HS-27A (cell line): ENCODE measurements at places on chromosomes 6 and 20.

- DNase-seq, result no peak
Observed at GRCh38 chr6:113209315-113209714, 647.8 kb upstream of the MARCKS start.

DNA sequence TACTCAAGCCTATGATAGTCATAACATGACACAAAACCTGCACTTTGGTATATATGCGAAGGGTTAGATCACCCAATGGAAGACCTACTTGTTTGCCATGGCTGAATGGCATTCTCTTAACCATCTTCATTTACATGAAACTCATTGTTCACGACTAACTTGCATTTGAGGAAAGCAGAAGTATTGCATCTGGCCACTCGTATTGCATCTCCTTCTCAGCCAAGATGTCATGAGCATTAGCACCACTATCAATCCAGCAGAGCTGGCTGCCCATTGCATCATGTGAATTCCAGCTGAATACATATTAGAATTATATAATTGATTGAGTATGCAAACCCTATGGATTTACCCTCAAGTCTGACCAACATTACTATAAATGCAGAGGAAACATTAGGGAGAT is 390.2 kb downstream of the LAMA2 start:
- no peak for DNase-seq

GRCh38 chr20:16209357-16209756 is 363.9 kb downstream of the KIF16B start:
- no peak for DNase-seq

DNA sequence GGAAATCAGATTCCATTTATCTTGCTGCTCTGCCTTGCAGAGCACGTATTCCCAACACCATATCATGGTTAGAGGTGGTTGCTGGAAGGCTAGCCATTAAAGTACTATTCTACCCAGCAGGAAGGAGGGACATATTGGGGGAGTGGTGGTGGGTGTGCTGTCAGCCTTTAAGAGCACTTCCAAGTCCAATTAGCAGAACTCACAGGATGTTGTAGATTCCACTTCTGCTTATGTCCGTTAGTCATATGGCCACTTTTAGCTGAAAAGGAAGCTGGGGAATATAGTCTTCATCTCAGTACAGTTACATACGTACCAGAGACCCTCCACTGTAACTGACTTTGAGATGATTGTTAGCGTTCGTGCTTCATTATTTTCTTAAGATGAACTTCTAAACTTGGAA is 94.4 kb downstream of the SAMD3 start:
- DNase-seq, result no peak

- no peak for DNase-seq
Observed at GRCh38 chr6:157405986-157406385, 25.0 kb downstream of the ZDHHC14 start.

- no peak for DNase-seq
Observed at GRCh38 chr20:13862245-13862644, 77.4 kb downstream of the NDUFAF5 start.

DNA sequence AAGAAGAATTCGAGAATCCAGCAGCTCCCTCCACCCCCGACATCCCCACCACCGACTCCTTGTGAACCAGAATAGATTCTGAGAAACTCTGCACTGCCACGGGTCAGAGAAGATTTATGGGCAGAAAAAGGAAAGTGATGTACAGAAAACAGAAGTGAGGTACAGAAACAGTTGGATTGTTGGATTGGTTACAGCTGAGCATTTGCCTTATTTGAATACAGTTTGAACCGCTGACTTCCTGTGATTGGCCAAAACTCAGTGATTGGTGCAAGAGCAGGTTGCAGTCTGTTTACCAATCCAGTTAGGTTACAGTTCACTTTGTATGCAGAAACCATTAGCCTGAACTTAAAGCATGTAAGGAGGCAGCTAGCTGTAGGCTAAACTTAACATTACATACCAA is 131.2 kb upstream of the HDDC2 start:
- no peak for DNase-seq

DNA sequence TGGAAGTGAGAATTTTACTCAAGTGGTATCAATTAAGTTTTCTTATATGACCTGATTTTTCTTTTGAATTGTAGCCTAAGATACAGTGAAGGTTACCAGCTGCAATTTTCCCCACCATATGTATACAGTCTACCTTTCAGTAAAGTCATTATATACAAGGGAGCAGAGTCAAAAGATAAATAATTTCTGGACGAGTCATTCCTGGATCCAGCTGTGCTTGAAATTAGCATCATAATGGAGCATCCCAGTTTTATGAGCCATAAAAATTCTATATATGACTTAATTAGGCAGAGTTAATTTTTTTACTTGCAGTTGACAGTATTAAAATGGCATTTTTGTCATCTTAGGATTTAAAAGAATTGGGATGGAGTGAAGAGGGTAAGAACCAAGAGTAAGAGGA is 1008.4 kb downstream of the PHF3 start:
- DNase-seq, result no peak

GRCh38 chr20:31566658-31567379 is 38.3 kb upstream of the ID1 start:
- DNase-seq, result no peak

GRCh38 chr6:52010806-52011205 is 76.6 kb downstream of the PKHD1 start:
- DNase-seq, result no peak

DNA sequence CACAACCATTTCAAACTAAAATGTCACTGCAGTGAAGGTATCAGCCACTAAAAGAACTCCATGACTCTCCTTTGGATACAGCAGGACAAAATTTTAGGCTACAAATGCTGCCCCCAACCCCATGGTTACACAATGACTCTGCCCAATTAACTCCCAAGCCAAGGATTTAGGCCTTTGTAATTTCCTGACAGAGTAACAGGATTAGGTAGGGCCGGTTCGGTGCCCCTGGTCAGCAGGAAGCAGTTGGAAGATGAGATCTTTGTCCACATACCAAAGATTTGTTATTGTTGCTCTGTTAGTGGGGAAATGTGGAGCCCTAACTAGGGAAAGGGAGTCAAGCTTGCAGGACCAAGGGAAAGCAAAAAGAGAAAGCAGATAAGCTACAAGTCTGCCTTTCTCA is 26.7 kb upstream of the RIPK1 start:
- no peak for DNase-seq

DNA sequence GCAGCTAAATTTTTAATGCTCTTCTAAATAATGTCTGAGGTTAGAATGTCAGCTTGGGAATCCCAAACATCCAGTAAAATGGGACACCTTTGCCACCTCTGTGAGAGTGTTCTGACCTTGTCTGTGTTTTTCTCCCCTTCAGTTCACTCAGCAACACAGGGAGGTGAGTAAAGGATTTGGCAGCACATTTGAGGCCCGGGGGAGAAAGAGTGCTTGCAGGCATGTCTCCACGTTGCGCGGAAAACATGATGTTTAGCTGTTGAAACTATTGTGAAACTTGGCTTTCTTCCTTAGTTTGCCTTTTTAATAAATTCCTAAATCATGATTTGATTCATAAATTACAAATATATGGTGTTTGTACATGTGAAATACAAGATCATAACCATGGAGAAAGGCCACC is 707.8 kb upstream of the FLRT3 start:
- DNase-seq, result no peak

GRCh38 chr6:82507112-82507511 is 143.5 kb downstream of the TPBG start:
- no peak for DNase-seq

- DNase-seq, result no peak
Observed at GRCh38 chr20:62020935-62021701, 44.6 kb downstream of the TAF4 start.

- no peak for DNase-seq
Observed at GRCh38 chr6:55100686-55101085, 73.6 kb upstream of the HCRTR2 start.

GRCh38 chr20:51217347-51218045 is 194.6 kb upstream of the KCNG1 start:
- DNase-seq, result no peak

GRCh38 chr20:32447136-32448027 is 89.3 kb downstream of the ASXL1 start:
- no peak for DNase-seq

- no peak for DNase-seq
Observed at GRCh38 chr20:8587810-8588209, 455.7 kb downstream of the PLCB1 start.

GRCh38 chr20:21360705-21361104 is 36.6 kb downstream of the NKX2-4 start:
- no peak for DNase-seq

DNA sequence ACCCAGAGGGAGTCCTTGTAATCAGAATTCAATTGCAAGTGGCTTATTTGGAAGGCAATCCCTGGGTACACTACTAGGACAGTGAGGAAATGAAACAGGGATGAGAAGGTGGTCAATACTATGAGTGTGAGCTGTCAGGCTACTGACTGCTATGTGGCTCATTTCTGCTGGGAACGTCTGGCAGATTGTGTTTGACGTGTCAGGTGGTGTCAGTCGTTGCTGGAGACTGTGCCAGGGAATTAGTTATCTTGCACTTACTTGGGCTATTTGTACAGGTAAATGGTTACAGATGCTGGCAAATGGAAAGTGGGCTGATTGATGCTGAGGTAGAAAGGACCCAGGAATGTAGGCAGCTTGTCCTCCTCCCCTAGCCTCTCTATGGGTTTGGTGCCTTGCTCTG is 17.4 kb downstream of the CST4 start:
- no peak for DNase-seq

DNA sequence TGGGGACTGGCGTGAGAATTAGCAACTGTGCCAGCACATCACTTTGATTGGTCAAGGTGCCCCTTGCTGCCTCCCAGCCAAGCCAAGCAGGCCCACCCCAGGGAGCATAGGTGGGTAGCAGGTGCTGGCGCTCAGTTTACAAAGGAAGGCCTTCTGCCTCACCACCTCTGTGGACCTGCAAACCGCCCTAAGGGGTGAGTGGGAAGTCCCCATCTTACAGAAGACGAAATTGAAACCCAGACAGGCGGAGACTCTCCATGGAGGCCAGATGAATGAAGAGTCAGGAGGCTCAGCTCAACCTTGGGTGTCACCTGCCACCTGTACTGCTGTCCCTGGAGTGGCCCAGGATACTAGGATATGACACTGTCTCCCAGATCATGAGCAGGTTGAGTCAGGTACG is 21.5 kb upstream of the MAS1L start:
- DNase-seq, result no peak

DNA sequence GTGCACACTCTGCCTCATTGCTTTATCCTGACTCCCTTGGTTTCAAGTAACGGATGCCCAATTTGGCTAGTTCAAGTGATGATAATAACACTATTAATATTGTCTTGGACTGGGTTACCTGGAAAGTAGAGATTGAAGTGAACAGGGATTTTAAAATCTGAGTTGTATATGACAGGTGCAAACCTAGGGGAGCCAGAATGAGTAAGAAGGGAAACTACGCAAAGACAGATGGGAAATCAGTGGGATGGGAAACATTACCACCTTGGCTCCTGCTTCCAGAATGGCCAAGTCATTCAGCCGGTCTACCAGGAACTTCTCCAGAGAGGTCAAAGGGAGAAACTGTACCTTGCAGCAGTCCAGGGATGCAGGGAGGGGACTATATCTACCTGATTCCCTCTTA is 41.9 kb downstream of the OGFRL1 start:
- DNase-seq, result no peak

DNA sequence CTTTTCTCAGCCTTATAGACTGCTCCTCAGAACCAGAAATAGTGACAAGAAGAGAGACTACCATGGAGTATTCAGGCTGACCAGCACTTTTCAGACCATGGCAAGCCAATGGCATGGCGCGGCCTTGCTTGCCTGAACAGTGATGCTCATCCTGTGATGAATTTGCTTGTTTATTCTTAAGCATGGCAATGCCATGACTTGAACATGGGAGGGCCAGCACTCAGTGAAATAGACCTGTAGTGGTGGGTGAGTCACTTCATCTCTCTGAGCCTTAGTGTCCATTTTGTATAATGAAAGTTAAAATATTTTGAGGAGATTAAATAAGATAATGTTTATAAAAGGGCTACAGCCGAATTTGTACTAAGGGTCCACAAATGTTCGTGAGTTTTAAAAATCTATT is 79.1 kb downstream of the LRRC1 start:
- no peak for DNase-seq

- no peak for DNase-seq
Observed at GRCh38 chr6:156434049-156434794, 343.0 kb upstream of the ARID1B start.

GRCh38 chr6:152329638-152330448 is 307.3 kb downstream of the SYNE1 start:
- DNase-seq, result no peak

DNA sequence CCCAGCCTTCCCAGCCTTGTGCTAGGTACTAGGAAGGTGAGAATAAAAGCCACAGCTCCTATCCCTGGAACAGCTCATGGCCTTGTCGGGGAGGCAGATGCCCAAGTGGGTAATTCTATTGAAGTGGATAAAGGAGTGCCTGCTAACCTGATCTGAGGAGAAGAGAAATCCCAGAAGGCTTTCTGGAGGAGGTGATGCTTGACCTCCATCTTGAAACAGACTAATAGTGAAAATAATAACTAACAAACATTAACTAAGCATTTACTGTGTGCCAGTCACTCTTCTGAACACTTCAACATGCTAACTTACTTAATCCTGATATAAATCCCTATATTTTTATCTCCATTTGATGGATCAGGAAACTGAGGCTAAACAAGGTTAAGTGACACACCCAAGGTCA is 493.2 kb upstream of the CHD6 start:
- no peak for DNase-seq

- DNase-seq, result no peak
Observed at GRCh38 chr6:35453236-35453635, 1.1 kb downstream of the FANCE start.

GRCh38 chr6:135286962-135287538 is 105.9 kb downstream of the MYB start:
- no peak for DNase-seq

GRCh38 chr6:150633486-150633834 is 33.8 kb downstream of the PLEKHG1 start:
- no peak for DNase-seq

DNA sequence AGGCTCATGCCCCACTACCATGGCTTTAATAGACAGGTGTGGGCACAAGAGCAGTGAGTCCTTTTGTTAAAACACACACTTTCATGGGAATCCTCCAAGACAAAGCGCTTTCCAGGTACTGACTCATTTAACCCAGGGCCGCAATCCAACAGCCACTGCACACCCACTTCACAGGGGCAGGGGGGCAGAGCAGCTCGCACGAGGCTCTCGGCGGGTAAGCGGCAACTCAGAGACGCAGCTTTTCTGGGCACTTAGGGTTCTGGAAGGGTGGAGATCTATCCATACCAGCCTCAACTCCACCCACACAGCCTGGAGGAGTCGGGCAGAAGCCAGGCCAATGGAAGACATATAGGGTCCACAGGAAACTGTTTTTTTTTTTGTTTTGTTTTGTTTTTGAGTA is 28.6 kb downstream of the PSMG4 start:
- DNase-seq, result no peak

DNA sequence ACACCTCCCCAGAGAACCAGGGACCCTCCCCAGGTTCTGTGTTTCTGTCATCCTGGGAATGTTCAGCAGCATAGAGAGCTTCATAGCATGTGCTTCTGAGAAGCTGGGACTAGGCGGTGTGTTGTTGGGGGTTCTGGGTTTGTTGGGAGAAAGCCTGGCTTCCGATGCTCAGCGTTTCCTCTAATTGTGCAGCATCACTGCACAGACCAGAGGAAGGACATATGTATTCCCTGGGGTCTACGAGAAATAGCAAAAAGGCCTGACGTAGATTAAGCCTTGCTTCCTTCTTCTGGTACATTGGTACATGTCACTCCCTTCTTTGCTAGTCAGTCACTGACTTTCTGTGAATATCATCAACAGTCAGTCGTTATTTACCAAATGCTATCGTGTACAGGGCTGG is 96.9 kb upstream of the SGK1 start:
- DNase-seq, result no peak
